ENCODE measurements at places on chromosomes 1 and 21.
A peak's percentile ranks its signal among the peaks of the same experiment; 100 is the strongest.

DNA sequence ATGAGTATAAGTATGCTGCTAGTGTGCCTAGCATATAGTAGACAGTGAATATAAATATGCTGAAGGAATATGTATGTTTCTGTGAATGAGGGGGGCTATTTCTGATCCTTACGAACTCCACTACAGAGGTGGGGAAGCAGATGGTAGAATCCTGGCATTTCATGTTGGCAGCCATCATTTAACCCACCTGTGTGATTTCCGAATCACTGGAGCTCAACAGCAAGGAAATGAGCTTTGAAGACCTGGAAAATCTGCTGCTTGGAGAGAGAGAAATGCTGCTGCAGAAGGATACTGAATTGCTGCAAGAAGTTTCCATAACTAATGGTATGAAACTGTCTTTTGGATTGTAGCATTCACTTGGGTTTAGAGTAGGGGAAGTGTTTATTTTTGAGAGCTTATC, 83.5 kb downstream of the RABGAP1L start:
- no peak for DNase-seq

- peak; percentile 71 for DNase-seq
These were observed 1.7 kb downstream of the S100A1 start for GRCh38 chr1:153629971-153630370.

- no peak for DNase-seq
These were observed 88.4 kb downstream of the GTF2B start for GRCh38 chr1:88802950-88803349.

- DNase-seq = no peak
These were observed 127.2 kb downstream of the CSMD2 start for GRCh38 chr1:34037856-34038255.

- DNase-seq = no peak
These were observed 19.6 kb upstream of the PLEKHG5 start for GRCh38 chr1:6511056-6511455.

DNA sequence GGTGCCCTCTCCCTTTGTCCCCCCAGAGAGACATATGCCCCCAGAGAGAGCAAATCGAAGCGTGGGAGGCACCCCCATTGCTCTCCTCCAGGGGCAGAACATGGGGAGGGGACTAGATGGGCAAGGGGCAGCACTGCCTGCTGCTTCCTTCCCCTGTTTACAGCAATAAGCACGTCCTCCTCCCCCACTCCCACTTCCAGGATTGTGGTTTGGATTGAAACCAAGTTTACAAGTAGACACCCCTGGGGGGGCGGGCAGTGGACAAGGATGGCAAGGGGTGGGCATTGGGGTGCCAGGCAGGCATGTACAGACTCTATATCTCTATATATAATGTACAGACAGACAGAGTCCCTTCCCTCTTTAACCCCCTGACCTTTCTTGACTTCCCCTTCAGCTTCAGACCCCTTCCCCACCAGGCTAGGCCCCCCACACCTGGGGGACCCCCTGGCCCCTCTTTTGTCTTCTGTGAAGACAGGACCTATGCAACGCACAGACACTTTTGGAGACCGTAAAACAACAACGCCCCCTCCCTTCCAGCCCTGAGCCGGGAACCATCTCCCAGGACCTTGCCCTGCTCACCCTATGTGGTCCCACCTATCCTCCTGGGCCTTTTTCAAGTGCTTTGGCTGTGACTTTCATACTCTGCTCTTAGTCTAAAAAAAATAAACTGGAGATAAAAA, 8.4 kb downstream of the EFNA3 start:
- DNase-seq = no peak

GRCh38 chr1:45730075-45730779, 20.2 kb downstream of the IPP start:
- DNase-seq = no peak

DNA sequence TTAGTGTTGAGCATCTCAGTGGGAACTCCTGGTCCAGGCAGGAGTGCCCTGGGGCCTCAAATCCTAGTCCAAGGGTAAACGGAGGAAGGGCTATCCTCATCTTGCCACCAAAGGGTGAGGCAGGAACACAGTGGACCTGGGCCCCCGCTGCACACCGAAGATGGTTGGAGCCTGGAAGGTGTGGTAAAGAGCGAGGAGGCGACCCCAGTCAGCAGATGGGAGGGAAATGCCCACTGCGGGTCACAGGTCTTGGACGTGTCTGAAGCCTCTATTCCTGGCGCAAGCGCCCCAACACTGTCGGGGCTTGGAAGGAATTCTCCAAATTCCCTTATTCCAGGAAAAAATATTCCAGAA, 38.5 kb upstream of the SYNC start:
- no peak for DNase-seq

- DNase-seq = no peak
These were observed 8.0 kb upstream of the CA6 start for GRCh38 chr1:8937701-8938100.

- DNase-seq = no peak
These were observed 31.7 kb downstream of the OPTC start for GRCh38 chr1:203525685-203526084.

DNA sequence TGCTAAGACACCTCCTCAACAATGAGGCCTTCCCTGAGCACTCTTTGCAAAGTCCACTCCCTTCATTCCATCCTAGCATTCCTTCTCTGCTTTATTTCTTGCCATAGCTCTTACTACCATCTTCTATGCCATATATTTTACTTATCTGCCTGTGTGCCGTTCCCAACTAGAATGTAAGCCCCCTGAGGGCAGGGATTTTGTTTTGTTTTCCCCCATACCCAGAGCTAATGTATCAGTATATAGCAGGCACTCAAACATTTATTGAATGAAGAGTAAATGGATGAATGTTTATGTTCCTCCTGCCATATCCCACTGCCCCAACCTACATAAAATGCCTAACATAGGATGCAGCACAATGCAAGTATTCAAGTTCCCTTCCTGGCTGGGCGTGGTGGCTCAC, 14.9 kb upstream of the PPP1R15B start:
- no peak for DNase-seq

DNA sequence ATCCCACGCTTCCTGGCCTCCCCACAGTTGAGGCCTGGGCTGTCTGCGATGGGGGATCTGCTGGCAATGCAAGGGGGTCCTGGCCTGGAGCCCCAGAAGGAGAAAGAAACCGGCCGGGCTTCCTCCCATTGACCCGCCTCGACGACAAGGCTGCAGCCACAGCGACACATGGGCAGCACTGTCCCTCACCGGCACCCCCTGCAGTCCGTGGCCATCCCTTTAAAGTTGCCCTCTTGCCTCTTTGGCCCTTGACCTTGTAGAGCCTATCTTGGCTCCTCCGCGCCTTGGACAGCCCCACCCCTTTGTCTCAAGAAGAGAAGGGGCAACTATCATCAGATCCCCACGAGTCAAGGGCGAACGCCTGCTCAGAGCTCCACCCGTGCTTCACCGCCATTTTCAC, 106.0 kb downstream of the CASZ1 start:
- DNase-seq = no peak

- DNase-seq = no peak
These were observed 48.6 kb upstream of the EXO1 start for GRCh38 chr1:241799416-241799815.

DNA sequence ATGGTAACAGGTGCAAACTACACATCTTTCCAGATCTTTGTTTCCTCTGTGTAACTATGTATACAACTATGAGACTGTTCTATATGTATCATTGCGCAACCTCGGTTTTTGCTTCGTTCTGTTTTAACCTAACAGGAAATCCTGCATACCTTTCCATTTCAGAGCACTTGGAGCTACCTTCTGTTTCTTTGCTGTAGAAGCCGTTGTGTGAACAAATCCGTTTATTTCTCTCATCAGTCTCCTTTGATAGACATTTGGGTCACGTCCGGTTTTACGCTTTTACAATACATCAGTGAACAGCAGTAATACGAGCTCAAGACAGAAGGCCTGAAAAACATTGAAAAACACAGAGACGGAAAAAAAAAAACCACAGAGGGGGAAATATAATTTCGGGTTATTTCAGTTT, 10.5 kb downstream of the ATP5IF1 start:
- DNase-seq = no peak

GRCh38 chr1:225651872-225652728, 823 bp downstream of the ENAH start:
- DNase-seq = no peak

GRCh38 chr1:233909195-233909594, 4.7 kb downstream of the SLC35F3 start:
- DNase-seq = no peak

DNA sequence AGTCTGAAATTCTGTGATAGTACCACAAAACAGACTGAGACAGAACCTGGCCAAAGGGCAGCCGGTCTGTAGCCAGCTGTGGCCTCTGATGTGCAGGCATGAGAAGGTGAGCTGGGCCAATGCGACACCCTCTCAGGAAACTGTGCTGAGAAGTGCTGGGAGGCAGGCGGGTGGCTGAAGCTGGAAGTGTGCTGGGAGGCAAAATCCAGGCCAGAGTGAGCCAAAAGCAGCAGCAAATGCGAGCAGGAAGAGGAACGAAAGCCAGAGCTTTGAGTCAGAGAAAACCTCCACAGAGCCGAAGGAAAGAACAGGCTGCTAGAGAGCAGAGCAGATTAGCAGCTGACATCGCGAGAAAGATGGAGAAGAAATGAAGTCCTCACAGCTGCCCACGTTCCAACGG, 10.2 kb upstream of the ATP13A2 start:
- DNase-seq = no peak

DNA sequence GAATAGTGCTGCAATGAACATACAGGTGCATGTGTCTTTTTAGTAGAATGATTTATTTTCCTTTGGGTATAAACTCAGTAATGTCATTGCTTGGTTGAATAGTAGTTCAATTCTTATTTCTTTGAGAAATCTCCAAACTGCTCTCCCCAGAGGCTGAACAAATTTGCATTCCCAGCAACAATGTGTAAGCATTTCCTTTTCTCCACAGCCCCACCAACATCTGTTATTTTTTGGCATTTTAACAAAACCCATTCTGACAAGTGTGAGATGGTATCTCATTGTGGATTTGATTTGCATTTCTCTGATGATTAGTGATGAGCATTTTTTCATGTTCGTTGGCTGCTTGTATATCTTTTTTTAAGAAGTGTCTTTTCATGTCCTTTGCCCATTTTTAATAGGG, 21.9 kb upstream of the EEIG2 start:
- no peak for DNase-seq

DNA sequence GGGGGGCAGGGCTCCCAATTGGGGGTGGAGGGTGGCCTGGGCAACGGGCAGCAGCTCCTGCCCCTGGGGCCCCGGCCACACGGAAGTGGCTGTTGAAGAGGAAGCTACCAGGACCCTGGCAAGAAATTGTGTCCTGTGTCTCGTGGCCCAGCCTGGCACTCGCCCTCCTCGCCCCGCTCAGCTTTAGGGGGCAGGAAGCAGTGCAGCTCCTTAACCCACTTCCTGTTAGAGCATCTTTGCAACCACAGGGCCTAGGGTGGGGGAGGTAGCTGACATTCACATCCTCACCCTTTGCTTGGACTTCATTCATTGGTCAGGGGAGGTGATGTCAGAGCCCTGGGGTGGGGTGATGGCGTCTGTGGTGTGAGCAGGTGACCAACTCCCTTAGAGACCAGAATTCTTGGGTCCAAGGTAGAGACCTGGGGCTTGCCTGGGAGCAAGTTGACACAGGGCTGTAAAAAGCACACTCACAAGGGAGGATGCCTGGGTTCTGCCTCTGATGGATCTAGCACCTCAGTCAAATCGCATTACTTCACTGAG, at the start of gene ARHGAP30:
ARHGAP30 (minus strand) TSS at position 161 of the 540 bp plus-strand sequence. CDS start 267 bp downstream, outside the sequence.
- DNase-seq = peak; percentile 92

DNA sequence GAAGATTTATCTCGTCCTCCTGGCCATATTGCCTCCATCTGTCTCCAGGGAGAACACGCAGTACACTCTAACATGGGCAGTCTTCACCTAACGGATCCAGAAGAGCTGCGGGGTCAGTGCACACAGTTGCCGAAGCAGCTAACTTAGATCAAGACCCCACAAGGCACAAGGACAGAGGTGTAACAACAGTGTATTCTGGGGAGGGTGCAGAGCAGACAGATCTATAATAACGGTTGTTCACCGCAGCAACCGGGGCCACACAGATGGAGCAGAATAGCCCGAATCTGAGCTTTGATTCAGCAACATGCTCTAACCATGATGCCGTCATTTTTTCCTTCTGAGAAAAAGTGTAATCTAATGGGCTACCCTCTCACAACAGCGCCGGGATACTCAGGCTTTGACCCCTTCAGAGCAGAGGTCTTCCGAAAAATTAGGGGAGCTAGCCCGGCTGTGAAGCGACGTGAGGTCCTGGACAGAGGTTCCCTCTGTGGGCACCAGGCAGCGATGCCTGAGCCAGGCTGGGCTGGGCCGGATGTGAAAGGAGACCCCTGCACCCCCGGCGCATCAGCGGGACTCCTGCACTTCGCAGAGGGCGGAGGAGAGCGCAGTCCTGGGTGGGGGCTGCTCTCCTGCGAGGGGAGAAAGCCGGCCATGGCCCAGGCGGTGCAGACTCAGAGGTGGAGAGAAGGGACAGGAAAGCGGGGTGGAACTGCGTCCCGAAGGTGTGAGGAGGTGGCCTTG, 57.5 kb downstream of the BCL9 start:
- peak; percentile 74 for DNase-seq

GRCh38 chr1:29719253-29719652, 482.9 kb downstream of the PTPRU start:
- no peak for DNase-seq

GRCh38 chr1:35505911-35506798, 51.0 kb downstream of the KIAA0319L start:
- no peak for DNase-seq

GRCh38 chr1:158809862-158810261, 21.3 kb upstream of the MNDA start:
- no peak for DNase-seq

- DNase-seq = no peak
These were observed 422.7 kb downstream of the SIPA1L2 start for GRCh38 chr1:232207073-232207866.

DNA sequence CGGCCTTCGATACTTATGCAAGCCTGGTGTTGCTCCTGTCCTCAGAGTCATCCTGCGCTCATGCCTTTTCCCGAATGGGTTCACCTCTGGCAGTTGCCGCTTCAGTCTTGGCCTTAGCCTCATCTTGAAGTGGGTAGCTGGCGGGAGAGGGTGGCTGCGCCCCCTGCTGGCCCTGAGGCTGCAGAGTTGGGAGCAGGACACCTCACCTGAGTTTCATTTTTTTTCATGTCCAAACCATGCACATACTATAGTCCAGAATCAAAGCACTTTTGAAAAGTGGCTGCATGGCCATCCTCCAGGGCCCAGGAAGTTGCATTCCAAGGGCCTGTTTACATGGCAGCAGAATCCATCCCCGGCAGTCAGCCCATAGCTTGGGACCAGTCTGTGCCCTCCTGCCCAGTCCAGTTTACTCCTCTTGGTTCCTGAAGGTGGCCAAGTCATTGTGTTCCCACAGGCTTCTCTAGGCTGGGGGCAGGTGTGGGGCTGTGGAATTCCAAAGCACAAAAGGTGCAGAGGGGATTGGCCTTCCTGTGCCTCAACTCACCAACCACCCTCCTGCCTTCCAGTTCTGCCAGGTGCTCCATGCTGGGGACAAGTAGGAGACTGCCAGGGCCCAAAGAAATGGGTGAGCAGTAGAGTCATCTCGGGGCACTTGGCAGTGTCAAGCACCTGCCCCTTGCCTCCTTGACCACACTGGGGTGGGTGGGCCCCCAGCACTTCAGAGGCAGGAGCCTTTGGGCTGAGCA, 44.0 kb downstream of the YARS1 start:
- peak; percentile 88 for DNase-seq
